ENCODE measurements at places on chromosomes 1 and 21. TPM values are rescaled to one million over a fixed set of nuclear protein-coding genes. Genes with fewer than 3 reads are reported as not detected.
A peak's percentile ranks its signal among the peaks of the same experiment; 100 is the strongest.

DNA sequence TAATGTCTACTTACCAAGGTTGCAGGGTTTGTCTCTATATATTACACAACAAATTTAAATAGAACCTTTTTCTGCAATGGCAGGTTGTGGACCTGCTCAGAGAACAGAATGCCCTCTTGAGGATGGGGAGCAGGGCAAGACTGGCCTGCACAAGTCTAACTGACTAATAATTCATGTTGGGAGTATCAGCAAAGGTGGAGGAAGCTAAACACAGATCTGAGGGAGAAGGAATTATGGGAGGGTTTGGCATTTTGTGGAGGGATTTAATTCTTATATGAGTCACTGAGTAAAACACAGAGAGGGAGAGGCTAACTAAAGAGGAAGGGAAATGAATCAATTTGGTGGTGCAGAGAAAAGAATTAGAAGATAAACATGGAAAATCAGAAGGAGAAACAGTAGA, 40.0 kb downstream of the CLDN17 start:
- no peak for DNase-seq

GRCh38 chr1:176717066-176717750, 254.2 kb downstream of the PAPPA2 start:
- DNase-seq = no peak

- no peak for DNase-seq
Observed at GRCh38 chr1:11693024-11693590, 1.6 kb downstream of the DRAXIN start.

- peak; percentile 73 for DNase-seq
Observed at GRCh38 chr1:10980841-10981727, 31.4 kb upstream of the TARDBP start.

DNA sequence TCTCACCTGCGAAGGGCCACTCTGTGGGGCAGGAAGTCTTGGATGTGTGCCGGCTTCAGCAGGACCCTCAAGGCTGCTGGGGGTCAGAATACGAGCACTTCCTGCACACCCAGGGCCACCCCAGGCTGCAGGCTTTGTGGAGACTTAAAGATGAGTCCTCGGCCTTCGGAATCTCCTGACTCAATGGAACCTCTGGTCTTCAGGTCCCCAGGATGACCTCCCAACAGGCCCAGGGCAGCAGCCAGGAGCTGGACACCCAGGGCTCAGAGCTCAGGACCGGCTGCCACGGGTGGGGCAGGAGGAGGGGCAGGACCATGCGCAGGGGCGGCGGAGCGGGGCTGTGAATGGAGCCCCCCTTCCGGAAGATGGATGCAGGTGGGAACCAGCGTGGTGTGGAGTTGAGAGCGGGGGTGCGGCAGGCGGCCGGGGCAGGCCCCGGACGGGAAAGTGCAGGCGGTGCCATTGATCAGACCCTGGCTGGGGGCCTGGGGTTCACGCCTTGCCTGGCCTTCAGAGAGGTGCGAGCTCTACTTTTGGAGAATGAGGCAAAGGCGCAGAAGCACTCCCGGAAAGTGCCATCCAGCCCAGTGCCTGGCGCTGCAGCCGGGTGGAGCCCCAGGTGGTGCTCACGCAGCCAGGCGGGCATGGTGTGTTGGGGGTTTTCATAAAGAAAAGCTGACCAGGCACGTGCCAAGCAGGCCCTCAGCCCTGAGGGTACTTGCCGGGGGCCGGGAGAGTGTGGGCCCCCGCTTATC, 10.4 kb downstream of the COL18A1 start:
- DNase-seq = peak; percentile 3

GRCh38 chr1:48931506-48932192, 155.0 kb upstream of the BEND5 start:
- DNase-seq = no peak

- no peak for DNase-seq
Observed at GRCh38 chr1:179966551-179966950, 11.9 kb downstream of the CEP350 start.

- no peak for DNase-seq
Observed at GRCh38 chr1:51287966-51288365, 42.4 kb downstream of the TTC39A start.

- no peak for DNase-seq
Observed at GRCh38 chr1:38297246-38297645, 250.7 kb upstream of the POU3F1 start.

DNA sequence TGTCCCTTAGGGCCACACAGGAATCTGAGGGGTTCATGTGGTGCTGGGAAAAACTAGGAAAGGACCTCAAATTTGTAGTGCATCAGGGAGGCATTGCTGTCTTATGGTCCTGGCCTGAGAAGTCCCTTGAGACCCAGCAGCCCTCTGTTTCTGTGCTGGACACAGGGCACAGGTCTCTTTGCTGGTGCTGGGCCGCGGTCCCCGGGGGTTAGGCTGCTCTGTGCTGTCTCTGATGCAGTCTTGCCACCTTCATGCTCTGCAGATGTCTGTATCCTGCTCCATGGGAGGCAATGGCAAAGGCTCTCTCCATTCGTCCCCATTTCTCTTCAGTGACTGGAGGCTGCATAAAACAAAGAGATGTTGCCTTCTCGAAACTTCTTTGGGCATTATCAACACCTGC, 13.0 kb downstream of the EDARADD start:
- no peak for DNase-seq

- DNase-seq = peak; percentile 80
Observed at GRCh38 chr1:156082309-156083091, at the start of gene MEX3A. TSS of gene MEX3A (minus strand) at chr1:156082465. CDS start at chr1:156081998, 467 bp downstream.

GRCh38 chr1:187336441-187337168, 507.9 kb downstream of the PLA2G4A start:
- no peak for DNase-seq

DNA sequence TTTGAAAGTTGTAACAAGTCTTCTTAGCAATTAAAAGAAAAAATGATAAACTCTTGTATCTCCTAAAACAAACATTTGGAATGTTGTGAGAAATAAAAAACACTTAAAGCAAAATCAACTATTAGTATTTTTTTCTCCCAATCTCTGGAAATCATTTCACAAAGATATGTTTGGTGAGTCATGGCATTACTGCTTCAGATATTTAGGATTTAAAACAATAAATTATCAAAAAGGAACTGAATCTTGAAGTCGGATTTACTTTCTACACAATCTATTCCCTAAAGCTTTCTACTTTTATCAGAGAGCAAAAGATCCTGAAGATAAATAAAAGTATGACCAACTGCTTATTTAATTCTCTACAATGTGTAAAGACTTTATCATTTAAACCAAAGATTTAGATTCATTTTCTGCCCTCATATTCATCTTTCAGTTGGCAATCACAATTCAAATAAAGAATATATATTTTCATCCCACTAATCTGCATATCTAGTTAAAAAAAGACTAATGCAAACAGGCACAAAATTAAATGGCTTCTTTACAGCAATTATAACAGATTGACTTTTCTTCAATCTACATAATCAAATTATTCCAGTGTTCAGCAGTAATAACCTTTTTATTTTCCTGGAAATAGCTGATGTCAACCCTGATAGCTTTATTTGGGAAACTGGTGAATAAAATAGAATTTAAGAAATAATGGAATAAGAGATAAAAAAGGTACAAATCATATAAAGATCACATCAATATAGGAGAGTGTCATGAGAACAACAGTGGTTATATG, 230.0 kb downstream of the COP1 start:
- no peak for DNase-seq

DNA sequence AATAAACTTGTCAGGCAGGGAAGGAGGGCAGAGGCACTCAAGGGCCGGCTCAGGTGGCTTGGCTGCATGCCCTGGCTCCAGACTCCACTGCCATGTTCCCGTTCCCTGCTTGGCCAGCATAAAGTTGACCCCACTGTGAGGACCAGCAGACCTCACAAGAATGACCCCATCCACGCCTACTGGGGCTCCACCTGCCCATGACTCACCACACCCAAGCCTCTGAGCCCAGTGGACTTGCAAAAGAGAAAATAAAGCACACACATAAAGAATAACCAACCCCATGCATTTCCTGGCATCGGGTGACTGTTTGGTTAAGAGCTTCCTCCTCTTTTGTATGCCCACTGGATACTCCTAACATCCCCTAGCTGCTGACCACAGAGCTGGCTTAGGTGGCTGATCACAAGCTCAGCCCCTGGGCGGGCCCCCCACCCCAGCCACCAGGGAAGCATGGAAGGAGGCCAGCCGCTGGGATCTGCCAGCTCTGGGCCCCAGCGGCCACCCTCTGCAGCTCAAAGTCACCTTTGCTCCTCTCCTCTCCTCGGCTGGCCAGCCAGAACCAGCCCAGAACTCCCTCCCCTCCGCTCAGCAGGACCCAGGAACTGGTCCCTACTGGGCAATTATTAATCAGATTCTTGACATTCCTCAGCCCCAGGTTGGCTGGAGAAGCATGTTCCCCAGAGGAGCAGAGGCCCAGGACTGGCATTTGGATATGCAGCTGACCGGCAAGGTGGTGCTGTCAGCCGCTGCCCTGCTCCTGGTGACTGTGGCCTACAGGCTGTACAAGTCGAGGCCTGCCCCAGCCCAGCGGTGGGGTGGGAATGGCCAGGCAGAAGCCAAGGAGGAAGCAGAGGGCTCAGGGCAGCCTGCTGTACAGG, at the start of gene KLHDC7A:
TSS of gene KLHDC7A (plus strand) at position 616 of the 875 bp plus-strand sequence. CDS start at position 668, 52 bp downstream.
- DNase-seq = no peak

Gene BGLAP
- 0.44 TPM for total RNA-seq

Gene GNG12
- total RNA-seq = 21.9 TPM

Gene TLR5
- 1.4 TPM for total RNA-seq

Gene TMEM81
- total RNA-seq = 3.6 TPM

Gene TAS1R3
- total RNA-seq = 0.10 TPM

Gene CFHR3
- total RNA-seq = not detected

Gene FCMR
- total RNA-seq = 2.3 TPM
